ENCODE measurements at places on chromosomes 4 and X. TPM values are rescaled to one million over a fixed set of nuclear protein-coding genes. Genes with fewer than 3 reads are reported as not detected.

The PAGE5 gene
- total RNA-seq = not detected

The DCLK2 gene
- 4.9 TPM for total RNA-seq

The DCHS2 gene
- 0.32 TPM for total RNA-seq

The ANK2 gene
- 12.0 TPM for total RNA-seq

The NFKB1 gene
- 48.8 TPM for total RNA-seq

The REELD1 gene
- total RNA-seq = 0.29 TPM

The GLUD2 gene
- total RNA-seq = 1.6 TPM

The C4orf51 gene
- total RNA-seq = not detected

The MMRN1 gene
- total RNA-seq = 67.4 TPM

The DACH2 gene
- not detected for total RNA-seq

The ARMCX4 gene
- total RNA-seq = 13.1 TPM

The TMEM154 gene
- 12.7 TPM for total RNA-seq

The BEX1 gene
- total RNA-seq = 1.0 TPM

The GPRASP1 gene
- total RNA-seq = 5.5 TPM
